ENCODE measurements at places on chromosomes 12 and 14. TPM values are rescaled to one million over a fixed set of nuclear protein-coding genes. Genes with fewer than 3 reads are reported as not detected.
A peak's percentile ranks its signal among the peaks of the same experiment; 100 is the strongest.

- no peak for DNase-seq
Observed at GRCh38 chr14:23610815-23611289, 25.3 kb upstream of the DHRS2 start.

DNA sequence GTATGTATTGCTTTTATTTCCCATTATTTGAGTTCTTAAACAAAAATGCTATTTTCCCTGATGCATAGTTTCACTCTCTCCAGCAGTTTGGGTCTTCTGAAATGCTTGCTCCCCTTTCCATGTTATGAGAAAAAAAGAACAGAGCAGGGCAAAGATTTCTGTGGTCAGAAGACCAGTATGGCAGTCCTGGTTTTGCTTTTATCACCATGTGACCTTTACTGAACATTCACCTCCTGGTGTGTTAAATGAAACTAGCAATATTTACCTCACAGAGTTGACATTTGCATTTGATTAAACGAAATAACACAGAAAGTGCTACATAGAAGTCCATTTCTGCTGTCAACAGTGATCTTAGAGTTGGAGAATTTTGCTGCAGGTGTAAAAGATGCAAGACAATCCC, 141.0 kb upstream of the G2E3 start:
- DNase-seq, result no peak

DNA sequence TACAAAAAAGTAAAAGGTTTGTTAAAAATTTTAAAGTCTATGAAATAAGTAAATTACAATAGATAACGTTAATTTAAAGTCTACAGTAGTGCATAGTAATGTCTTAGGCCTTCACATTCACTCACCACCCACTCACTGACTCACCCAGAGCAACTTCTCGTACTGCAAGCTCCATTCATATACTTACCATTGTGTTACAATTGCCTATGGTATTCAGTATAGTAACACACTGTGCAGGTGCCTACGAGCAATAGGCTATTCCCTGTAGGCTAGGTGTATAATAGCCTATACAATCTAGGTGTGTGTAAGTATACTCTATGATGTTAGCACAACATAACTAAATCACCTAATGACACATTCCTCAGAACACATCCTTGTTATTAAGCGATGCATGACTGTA, 435.3 kb upstream of the TMTC1 start:
- DNase-seq, result no peak

GRCh38 chr12:46362895-46363581, 9.5 kb downstream of the SLC38A2 start:
- DNase-seq, result no peak

DNA sequence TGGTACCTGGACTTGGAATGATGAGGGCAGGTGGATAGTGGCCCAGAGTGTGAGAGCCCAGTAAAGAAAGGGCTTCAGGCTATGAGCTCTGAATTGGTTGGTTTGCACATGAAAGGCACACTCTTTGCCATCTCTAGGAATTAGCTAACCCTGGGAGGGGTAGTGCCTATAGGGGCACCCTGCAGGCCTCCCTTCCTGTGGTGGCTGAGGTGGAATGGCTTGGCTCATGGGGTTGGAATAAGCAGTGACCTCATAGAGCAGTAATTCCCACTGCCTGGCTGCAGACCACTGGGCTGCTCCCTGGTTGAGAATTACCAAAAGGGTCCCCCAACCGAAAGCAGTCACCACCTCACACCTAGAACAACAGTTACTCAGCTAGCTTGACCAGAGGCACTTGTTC, 42.7 kb downstream of the ASCL4 start:
- DNase-seq, result no peak

- DNase-seq, result no peak
Observed at GRCh38 chr12:62726471-62726980, 208.4 kb downstream of the PPM1H start.

DNA sequence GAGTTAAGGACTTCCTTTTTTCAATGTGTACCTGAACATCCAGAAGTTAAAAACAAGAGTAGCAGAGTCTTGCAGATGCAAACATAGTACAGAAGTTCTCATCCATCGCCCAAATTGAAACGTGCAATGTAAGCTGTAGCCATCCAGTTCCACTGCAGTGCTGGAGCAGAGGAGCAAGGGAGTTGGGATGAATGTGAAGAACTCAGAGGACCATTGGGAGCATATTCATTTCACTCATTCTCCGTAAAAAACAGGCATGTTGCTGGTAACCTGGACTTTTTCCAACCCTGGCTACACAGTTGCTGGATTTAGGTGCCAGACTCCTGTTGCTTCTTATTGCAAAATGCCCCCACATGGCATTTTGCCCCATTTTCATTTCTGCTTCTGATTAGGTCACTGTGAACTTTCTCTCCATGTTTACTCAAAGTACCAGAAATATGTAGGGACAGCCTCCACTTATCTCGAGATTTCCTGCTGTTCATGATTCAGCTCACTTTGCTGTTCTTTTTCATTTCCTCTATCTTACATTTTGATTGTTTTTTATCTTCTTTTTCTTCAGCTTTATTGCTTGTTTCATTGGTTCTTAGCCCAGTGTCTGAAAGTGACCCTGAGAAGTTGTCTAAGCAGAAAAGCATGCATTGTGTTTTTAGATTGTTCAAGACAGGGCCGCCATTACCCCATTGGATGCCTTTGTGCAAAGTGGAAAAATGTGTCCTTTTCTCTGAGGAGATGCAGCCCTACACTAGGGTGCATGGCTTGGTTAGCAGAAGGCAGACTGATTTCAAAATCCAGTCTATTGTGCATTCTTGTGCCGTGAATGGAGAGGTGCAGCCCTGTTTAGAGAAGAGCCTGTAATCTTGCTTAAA, 109.0 kb upstream of the AMIGO2 start:
- no peak for DNase-seq

GRCh38 chr14:80275208-80275850, 64.0 kb upstream of the DIO2 start:
- DNase-seq, result no peak

- DNase-seq, result no peak
Observed at GRCh38 chr12:82210882-82211281, 147.3 kb downstream of the CCDC59 start.

DNA sequence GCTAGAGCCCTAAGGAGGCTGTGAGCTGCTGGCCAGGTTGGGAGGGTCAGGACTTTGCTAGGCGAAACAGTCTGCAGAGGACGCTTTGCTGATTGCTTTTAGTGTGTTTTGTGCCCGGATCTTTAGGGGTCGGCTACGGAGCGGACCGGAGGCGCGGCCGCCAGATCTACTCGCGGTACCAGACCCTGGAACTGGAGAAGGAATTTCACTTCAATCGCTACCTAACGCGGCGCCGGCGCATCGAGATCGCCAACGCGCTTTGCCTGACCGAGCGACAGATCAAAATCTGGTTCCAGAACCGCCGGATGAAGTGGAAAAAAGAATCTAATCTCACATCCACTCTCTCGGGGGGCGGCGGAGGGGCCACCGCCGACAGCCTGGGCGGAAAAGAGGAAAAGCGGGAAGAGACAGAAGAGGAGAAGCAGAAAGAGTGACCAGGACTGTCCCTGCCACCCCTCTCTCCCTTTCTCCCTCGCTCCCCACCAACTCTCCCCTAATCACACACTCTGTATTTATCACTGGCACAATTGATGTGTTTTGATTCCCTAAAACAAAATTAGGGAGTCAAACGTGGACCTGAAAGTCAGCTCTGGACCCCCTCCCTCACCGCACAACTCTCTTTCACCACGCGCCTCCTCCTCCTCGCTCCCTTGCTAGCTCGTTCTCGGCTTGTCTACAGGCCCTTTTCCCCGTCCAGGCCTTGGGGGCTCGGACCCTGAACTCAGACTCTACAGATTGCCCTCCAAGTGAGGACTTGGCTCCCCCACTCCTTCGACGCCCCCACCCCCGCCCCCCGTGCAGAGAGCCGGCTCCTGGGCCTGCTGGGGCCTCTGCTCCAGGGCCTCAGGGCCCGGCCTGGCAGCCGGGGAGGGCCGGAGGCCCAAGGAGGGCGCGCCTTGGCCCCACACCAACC, 1.5 kb downstream of the HOXC6 start:
- DNase-seq, result peak; percentile 39

DNA sequence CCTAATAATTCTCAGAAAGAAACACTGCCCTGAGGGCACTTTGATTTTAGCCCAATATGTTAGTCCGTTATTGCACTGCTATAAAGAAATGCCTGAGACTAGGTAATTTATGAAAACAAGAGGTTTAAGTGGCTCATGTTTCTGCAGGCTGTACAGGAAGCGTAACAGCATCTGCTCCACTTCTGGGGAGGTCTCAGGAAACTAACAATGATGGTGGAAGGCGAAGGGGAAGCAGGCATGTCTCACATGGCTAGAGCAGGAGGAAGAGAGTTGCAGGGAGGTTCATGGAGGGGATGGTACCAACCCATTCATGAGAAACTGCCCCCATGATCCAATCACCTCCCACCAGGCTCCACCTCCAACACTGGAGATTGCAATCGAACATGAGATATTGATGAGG, 49.4 kb upstream of the RERG start:
- DNase-seq, result no peak

DNA sequence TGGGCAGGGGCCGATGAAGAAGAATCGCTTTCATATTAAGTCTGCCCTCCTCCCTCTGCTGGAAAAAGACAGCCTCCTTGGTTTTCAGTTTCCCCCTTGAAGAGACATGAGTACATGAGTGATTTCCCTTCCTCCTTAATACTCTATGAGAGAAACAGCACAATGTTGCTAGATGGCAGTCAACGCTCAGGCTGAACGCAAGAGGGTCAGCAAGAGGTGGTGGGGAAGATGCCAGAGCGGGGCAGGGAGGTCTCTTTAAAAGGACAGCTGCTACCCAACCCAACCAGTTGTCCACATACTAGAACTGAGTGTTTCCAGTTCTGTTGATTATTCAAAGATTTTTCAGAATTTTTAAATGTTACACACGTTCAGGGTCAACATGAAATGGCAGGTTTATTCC, 22.8 kb downstream of the CRACR2A start:
- DNase-seq, result no peak

The SPATS2 gene
- total RNA-seq, result 16.0 TPM

The SPIC gene
- total RNA-seq, result not detected

The PTPN21 gene
- total RNA-seq, result not detected

The TTC8 gene
- 7.2 TPM for total RNA-seq

The RNASE3 gene
- total RNA-seq, result not detected

The NYNRIN gene
- total RNA-seq, result 0.29 TPM

The GNG2 gene
- total RNA-seq, result 69.8 TPM

Data from B cell (primary cell).